Activated T-helper 1 cell treated with anti-CD3 and anti-CD28 coated beads, Interleukin-2, amount 50 U/mL, for 16 hours (primary cell): ENCODE measurements at places on chromosomes 1 and 21.

DNA sequence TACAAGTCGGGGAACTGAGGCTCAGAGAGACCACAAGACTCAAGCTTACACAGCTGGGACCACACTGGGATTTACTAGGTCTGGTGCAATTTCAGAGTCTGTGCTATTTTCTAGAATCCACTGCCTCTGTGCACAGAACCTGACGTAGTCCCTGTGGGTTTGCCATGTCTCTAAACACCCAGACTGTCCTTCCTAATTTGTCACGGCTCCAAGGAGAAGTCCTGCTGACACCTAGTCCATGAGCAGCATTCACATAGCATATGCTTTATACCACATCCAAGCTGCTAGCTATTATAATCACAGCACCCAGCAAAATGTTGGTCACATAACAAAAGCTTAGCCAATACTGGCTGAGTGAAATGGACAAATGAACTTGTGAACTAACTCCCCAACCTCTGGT is 79.0 kb upstream of the HMGB4 start:
- DNase-seq = no peak

DNA sequence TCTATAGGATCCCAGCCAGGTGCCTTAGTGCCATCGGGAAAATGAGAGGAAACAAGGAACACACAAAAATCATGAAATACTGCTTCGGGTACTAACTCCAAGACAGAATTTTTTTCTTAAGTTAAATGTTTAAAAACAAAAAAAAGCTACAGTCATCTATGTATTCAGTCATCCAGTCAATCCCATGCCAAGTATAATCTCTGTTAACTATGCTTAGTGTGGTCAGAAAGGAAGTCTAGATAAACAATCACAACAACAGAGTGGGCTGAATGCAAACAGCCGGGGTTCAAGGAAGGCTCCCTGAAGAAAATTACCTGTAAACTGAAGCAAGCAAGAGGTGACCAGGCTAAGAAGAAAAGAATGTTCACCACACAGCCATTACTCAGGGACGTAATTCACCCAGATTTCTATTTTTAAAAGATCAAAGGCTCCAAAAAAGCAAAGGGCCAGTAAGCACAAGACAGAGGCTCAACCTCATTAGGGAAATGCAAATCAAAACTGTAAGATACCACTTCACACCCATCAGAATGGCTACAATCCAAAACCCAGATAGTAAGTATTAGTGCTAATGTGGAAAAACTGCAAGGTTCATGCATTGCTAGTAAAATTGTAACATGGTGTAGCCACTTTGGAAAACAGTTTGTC is 53.0 kb downstream of the RERE start:
- no peak for DNase-seq

DNA sequence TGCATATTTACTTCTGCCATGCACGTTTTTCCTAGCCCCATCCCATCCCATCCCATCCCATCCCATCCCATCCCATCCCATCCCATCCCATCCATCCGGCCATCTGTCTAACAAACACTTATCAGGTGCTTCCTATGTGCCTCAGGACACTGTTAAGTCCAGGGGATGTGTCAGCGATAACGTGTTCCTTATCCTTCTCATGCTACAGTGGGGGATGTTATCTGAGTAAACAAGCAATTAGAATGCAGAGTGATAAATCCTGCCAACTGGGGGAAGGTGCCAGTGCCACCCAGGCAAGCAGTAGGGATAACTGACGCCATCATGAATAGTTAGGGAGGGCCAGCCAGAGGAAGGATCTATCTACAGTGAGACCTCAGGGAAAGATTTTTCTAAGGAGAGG is 304.2 kb downstream of the CAMTA1 start:
- DNase-seq = no peak

DNA sequence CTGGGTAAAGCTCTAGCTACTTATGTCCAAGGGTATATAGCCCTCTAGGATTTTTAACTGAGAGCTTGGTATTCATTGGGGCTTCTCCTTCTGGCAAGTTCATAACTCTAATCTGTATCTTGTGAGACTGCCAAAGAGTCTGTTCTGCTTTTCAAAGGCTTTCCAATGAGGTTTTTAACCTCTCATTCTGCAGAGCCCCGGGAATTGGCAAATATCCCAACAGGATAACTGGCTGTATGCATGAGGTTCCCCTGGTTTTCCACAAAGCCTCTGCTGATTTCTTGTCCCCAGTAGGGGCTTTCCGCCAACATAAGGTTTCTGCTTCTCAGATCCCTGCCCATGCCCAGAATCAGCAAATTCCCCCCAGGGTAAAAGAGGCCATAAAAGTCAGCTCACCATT is 40.9 kb downstream of the RPL5 start:
- DNase-seq = no peak

GRCh38 chr1:97499667-97500066 is 421.2 kb downstream of the DPYD start:
- no peak for DNase-seq

DNA sequence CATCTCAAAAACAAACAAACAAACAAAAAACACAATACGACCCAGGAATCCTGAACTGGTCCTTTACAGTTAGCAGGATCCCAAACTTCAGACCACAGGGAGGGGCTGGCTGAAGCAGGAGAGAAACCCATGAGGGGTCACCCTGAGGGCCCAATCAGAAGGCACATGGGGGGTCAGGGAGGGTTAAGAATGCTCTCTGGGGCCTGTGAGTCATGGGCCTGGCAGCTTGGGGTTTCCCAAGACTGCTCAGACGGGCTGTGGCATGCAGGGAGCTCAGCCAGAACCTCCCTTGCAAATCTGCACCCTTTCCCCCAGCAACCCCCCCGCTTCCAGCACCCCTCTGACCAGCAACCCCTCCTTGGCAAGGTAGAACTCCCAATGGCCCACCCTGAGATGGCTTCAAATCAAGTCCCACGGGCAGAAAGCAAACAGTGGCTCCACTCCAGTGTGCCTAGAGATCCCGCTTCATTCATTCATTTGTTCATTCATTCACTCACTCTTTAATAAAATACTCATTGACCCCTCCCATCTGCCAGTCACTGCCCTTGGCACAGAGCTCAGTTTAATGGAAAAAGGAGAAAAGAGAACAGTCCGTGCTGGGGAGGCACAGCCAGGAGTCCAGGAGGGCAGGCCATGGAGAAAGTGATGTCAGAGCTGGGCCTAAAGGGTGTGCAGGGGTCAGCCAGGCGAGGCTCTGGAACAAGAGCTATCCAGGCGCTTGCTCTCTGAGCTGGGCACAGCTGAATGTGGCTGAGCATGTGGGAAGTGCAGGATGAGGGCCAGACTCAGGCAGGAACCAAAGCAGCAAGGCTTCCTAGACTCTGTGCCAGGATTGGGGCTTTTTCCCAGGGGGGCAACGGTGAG is 8.2 kb downstream of the UQCRHL start:
- DNase-seq = no peak

GRCh38 chr21:36630485-36631206 is 68.3 kb upstream of the SIM2 start:
- DNase-seq = peak; percentile 41

GRCh38 chr1:230516889-230517288 is 90.8 kb upstream of the PGBD5 start:
- no peak for DNase-seq
